ENCODE measurements at places on chromosomes 3 and 15.

DNA sequence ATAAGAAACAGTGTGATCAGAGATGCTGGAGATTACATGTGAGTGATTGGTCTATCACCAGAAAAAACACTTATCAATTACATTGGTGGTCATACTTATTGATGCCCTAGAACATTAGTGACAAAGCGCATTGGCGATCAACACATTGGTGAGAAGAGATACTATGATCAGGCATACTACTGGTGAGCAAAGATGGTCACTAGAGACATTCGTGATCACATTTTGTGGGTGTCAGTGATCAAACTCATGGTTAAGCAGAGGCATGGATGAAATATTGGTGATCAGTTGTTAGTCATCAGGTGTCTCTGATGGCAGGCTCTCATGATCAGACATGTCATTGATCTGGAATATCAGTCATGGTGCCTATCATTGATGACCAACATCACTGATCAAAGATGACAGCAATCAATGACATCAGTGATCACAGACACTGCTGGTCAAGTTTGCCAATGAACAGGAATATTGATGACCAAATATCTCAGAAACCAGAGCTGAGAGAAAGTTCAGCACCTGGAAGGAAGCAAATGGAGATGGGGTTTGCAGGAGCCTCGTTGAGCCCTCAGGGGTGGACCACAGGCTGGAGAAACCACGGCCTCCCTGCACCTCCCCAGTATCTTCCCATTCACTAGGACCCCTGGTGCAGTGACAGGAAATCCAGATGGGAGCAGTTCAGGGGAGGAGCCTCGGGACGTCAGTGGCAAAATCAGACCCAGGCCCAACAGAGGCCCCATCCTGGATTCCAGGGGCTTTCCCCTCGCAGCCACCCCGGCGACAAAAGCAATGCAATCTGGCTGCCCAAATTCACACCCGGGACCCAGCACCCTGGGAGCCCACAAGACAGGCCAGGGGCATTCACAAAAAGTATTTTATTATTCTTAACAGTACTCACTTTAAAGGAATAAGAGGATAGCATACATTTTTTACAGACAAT, 12.2 kb upstream of the DNAJB8 start:
- DNase-seq = no peak

GRCh38 chr3:127886956-127887231, 28.1 kb upstream of the KBTBD12 start:
- DNase-seq = no peak

DNA sequence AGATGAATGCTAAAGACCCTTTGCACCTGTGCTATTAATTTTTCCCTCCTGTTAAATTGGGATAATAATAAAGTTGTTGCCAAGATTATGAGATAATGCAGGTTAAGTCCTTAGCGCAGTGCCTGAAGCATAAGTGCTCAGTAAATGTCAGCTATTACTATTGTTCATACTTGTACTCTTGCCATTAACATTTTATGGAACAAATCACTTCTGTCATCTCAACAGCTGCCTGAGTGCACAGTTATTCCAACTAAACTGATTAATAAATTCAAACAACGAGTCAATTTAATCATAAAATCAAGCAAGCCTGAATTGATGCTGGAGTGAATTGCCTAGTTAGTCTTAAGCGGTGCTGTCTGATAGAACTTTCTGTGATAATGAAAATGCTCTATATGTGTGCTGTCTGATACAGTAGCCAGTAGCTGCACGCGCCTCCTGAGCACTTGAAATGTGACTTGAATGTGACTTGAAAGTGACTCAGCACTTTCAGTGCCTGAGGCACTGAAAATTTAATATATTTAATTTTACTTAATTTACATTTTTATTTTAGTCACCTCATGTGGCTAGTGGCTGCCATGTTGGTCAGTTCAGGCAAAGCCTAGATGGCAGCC, 198.7 kb upstream of the PFN2 start:
- no peak for DNase-seq

DNA sequence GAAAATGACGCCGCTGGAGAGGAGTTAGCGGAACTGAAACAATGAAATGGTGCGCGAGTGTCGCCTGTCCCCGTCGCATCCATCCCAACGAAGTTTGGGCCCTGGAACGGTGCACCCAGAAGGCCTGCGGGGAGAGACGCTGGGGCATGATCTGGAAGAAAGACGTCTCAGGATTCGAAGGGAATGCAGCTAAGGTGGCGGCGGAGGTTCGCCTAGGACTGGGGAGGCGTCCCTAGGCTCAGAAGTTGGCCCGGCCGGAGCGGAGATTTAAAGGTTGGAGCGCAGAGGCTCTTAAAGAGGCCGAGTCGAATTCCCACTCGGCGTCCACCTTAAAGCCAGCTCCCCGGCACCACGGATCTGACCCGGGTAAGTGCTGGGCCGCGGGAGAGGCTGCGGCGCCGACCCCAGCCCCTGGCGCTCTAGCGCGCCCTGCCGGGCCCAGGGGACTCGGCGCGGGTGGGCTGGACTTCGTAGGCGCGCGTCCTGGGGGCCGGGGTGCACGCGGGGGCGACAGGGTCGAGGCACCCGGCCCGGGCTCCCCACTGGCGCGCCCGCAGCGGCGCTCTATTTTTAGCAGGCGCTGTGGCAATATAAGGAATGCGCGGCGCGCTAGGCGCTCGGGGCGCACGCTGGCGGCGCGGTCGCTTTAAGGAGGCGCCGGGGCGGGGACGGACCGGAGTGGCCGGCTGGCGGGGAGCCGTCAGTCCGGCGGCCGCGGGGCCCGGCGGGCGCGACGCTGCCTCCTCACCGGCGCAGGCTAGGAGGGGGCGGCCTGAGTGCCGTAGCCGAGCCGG, at the start of gene MRAS:
Gene MRAS, plus strand, starts transcription at position 620 of the 794 bp plus-strand sequence. CDS start 24,305 bp downstream, outside the sequence.
- DNase-seq = no peak

DNA sequence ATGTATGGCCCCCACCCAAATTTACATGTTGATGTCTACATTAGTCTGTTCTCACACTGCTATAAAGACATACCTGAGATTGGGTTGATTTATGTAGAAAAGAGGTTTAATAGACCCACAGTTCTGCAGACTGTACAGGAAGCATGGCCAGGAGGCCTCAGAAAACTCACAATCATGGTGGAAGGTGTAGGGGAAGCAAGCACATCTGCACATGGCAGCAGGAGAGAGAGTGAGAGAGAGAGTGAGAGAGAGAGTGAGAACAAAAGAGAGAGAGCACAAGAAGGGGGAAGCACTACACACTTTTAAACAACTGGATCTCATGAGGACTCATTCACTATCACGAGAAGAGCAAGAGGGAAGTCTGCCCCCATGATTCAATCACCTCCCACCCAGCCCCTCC, 130.5 kb downstream of the XXYLT1 start:
- DNase-seq = no peak

DNA sequence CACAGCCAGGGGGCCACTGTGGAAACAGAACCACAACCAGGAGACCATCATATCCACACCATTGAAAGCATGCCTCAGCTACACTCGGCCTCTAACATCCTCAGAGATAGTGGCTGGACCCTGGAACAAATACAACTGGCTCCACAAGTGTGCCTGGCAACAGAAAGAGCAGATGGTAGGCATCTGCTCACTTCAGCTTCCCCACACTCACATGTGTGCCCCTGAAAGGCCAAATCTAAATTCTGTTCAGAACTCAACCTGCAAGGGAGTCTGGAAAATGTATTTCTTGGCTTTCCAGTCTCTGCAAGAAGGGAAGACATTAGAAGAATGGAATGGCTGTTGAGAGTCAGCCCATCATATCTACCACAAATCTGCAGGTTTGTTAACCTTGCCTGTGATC, 54.7 kb upstream of the CTNNB1 start:
- no peak for DNase-seq

- no peak for DNase-seq
Measured at GRCh38 chr3:189690672-189691071, 59.5 kb downstream of the TP63 start.

DNA sequence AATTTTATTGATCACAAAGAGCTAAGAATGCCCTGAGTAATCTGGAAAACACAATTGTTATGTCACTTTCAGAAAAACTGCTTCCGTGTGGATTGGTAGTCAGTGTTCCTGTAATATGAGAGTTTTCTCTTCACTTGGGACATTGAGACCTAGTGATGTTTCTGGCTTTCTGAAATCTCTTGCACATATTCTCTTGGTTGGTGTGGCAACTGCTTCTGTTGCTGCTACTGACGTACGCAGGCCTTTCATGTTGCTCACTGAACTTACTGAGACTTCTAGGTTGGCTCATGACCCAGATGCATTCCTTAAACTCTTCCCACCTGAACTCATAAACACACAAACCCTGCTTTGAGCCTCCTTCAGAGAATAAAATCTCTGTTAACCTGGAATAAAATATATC, 175.0 kb upstream of the PFN2 start:
- DNase-seq = no peak

DNA sequence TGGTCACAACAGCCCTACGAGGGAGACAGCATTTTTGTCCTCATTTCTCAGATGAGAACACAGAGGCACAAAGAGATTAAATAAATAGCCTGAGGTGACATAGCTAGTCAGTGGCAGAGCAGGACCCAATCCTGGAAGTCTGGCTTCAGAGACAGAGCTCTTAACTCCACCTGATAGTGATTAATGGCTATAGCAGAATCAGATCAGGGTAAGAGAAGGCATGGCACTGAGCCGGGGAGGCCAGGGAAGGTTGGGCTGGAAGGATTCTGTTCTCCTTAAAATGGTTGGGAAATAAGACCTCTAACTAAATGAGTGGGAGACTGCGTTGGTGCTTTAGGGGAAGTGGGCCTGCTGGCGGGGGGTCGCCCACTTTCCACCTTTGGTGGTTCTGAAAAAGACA, 104.5 kb downstream of the VGLL4 start:
- DNase-seq = no peak

- DNase-seq = no peak
Measured at GRCh38 chr3:33746416-33747116, 28.5 kb upstream of the CLASP2 start.

DNA sequence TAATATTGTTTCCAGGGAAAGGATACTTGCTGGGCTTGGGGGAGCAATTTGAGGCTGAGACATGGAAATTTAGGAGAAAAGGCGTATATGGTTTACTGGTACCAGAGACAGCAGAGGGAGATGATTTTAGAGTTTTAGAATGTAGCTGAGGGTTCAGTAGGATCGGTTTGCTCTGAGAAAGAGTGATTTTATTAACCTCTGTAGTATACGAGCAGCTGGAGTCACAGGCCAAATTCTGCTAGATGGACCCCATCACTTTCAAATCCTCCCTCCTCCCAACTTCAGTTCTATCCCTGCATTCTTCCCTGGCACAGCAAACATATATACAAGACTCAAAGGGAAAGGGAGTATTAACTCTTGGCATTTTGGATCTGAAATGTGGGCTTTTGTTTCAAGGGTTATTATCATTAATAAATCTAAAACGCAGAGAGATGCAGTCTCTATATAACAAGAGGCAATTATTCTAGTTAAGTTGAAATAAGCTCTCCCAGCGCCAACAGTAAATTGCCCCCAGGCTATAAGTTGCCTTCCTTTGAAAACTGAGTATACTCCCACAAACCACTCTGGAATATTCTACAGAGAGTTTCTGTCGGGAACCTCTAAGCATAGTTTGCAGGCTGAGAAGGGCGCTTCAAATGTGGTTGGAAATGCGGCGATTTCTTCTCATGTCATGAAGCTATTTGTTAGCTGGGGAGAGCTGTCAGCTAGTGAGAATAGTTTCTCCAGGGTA, 5.4 kb downstream of the CRABP1 start:
- DNase-seq = no peak

- no peak for DNase-seq
Measured at GRCh38 chr3:64625381-64625780, 62.4 kb downstream of the ADAMTS9 start.

GRCh38 chr3:171200052-171200749, 173.7 kb upstream of the SLC2A2 start:
- DNase-seq = no peak

GRCh38 chr3:124701687-124702086, 28.6 kb upstream of the UMPS start:
- DNase-seq = no peak

All from T-helper 22 cell (primary cell).